ENCODE measurements at places on chromosomes 2 and 18. TPM values are rescaled to one million over a fixed set of nuclear protein-coding genes. Genes with fewer than 3 reads are reported as not detected.

SCN3A gene
- not detected for total RNA-seq

STAT4 gene
- total RNA-seq = 1.4 TPM

GNAL gene
- total RNA-seq = 1.1 TPM

MYL12A gene
- total RNA-seq = 866 TPM

COL6A3 gene
- 25.7 TPM for total RNA-seq

DSG4 gene
- total RNA-seq = not detected

LRRC30 gene
- not detected for total RNA-seq

HOXD13 gene
- total RNA-seq = not detected

EPG5 gene
- 28.8 TPM for total RNA-seq

FAHD2A gene
- total RNA-seq = 14.8 TPM

MPP4 gene
- total RNA-seq = 17.1 TPM

ERBB4 gene
- under 0.01 TPM for total RNA-seq

LDAH gene
- 30.0 TPM for total RNA-seq

MOGAT1 gene
- not detected for total RNA-seq

FAM237A gene
- total RNA-seq = not detected

DSEL gene
- 25.1 TPM for total RNA-seq

COL4A3 gene
- not detected for total RNA-seq

SANBR gene
- 14.0 TPM for total RNA-seq

EIF5B gene
- total RNA-seq = 27.6 TPM

DPP10 gene
- total RNA-seq = not detected

CPS1 gene
- 4.3 TPM for total RNA-seq

NT5C1B gene
- total RNA-seq = not detected

SLC8A1 gene
- total RNA-seq = 2.3 TPM

MAP2 gene
- total RNA-seq = 23.2 TPM

LOXHD1 gene
- total RNA-seq = not detected

STEAP3 gene
- total RNA-seq = 20.6 TPM

DNAH6 gene
- under 0.01 TPM for total RNA-seq

GGCX gene
- total RNA-seq = 43.5 TPM

NGEF gene
- 0.10 TPM for total RNA-seq

TBR1 gene
- total RNA-seq = 0.10 TPM

TTC27 gene
- 18.6 TPM for total RNA-seq

NAT8 gene
- not detected for total RNA-seq

CPO gene
- 0.19 TPM for total RNA-seq

GALNT14 gene
- not detected for total RNA-seq

RASGRP3 gene
- total RNA-seq = 117 TPM

DOCK10 gene
- 16.0 TPM for total RNA-seq

ATP5F1A gene
- total RNA-seq = 759 TPM

ASNSD1 gene
- total RNA-seq = 63.5 TPM

ZNF532 gene
- total RNA-seq = 44.7 TPM

ANKRD23 gene
- 1.9 TPM for total RNA-seq

All from vein endothelial cell (primary cell).